ENCODE measurements at places on chromosomes 13 and 19.

DNA sequence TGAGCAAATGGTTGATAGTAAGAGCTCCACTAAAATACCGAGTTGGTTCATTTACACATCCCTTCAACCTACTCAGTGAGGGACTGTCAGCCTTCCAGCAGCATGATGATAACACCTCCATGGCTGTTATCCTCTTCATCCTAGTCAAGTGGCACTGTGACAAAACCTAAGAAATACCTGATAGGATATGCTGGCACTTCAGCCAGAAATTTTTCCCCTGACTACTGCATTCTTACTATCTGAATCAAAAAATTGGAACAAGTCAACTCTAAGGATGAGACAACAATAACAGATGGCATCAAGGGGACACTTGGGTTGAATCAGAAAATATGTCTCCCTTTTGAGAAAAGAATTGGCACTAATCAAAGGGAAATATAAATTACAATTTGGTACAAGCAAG, 193.9 kb downstream of the KCTD12 start:
- DNase-seq = no peak

GRCh38 chr13:40617801-40618356, 48.6 kb downstream of the FOXO1 start:
- no peak for DNase-seq

DNA sequence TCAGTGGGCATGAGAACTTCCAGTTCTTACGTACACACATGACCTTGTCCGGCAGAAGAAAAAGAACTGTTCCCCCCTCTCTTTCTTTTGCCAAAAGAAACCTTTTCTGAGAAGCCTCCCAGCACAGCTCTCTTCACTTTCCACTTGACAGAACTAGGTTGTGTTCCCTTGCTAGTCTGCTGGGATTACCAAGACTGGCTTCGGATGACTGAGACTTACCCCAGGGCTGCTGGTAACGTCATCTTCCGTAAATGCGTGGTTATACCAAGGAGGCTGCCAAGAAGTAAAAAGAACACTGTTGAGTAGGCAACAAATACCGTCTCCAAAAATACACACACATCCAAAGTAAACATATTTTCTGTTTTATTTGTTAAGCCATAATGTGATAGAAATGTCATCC, 908.2 kb downstream of the EFNB2 start:
- DNase-seq = no peak

- no peak for DNase-seq
Observed at GRCh38 chr13:102286326-102286725, 115.5 kb downstream of the FGF14 start.

DNA sequence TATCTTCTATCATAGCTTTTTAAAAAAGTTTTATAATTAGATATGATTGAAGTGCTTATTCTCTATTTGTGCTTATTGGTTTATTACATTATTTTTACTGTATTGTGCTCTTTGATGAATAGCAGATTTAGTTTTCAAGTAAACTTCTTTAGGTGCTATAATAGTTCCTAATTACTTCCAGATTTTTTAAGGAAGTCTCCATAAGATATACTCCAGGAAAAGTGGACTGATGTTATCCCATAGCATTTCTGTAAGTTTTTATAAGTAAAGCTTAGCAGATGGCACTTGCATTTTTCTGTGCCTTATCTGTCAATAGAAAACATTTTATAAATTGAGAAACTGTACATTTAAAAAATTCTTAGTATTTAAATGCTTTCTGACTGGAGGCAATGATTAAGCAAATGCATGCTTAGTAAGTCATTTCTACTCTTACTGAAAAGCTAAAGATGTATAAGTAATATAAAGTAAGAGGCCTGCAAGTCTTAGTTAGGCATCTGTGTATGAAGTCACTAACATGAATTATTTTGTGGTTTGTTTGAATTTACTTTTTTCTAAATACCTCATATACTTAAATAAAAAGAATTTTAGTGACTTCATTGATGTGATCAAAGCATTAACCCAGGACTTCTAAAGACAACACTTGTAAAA, 182.8 kb downstream of the MAB21L1 start:
- DNase-seq = no peak

DNA sequence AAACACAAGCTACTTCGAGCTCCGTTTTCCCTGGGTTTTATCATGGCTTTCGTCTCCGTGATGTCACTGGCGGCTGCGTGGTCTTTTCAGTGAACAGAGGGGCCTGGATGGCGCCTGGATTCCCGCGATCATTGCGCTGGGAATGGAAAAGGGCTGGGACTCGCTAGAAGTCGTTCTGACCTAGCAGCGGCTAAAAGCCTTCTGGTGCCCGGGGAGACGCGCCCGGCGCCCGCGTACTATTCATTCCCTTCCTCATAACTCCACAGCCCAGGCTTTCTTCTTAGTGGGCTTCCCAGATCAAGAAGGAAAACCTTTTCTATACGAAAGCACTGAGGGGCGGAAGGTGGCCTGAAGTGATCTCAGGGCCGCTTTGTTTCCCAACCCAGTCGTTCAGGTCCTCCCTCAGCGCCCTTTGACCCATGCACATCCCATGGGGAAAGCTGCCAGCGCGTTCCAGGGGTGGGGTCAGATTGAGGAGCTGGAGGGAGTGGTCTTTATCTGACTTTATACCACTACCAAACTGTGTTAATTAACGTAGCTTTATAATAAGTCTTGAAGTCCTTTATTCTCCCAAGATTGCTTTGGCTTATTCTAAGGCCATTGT, 96.6 kb downstream of the ELF1 start:
- no peak for DNase-seq

DNA sequence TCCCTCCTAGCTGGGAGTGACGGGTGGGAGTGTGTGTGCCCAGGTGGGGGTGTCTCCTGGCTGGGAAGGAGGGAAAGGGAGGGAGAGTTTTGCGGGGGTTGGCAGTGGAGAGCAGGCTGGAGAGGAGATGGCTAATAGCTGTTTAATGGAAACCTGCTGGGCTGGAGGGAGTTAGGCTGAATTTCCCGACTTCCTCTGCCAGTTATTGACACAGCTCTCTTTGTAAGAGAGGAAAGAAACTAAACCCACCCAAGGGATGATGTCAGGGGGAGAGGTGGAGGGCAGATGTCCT, 10.2 kb upstream of the ILF3 start:
- no peak for DNase-seq

DNA sequence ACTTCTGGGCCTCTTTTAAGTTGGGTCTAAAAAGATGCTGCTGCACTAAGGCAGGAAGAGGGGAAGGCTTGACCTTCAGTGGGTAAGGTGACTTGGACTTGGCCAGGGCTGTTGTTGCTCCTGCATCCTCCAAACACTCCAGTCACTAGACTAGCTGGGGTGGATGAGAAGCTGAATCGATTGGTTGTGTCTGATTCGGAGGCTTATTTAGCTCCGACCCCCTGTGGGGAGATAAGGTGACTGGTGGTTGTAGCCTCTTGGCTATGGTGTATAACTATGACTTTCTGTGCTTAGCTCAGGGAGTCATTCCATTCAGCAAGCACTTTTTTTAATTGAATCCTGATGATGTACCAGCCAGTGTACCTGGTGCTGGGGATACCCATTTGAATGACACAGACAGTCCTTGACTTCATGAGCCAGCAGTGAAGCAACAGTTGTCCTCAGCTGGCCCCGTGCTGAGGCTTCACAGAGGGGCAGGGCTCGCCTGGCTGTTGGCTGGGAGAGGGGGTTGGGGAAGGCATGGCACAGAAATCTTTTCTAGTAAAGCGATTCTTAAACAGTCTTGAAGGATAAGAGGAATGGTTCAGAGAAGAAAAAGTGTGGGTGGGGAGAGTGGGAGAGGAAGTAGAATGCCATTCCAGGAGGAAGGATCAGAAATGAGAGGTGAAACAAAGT, 9.9 kb downstream of the PCDH8 start:
- DNase-seq = no peak

- no peak for DNase-seq
Observed at GRCh38 chr13:52896827-52897659, 48.6 kb upstream of the PCDH8 start.

GRCh38 chr19:7739211-7739755, 7.4 kb upstream of the CLEC4G start:
- no peak for DNase-seq
